Right renal cortex interstitium (tissue), 3 donors: ENCODE measurements at places on chromosomes 5 and 9. TPM values are rescaled to one million over a fixed set of nuclear protein-coding genes. Genes with fewer than 3 reads are reported as not detected.

- DNase-seq, result no peak
These were observed 15.4 kb downstream of the CCNJL start for GRCh38 chr5:160297004-160297403.

The ZNF300 gene
- 50.1 TPM for polyA plus RNA-seq

DNA sequence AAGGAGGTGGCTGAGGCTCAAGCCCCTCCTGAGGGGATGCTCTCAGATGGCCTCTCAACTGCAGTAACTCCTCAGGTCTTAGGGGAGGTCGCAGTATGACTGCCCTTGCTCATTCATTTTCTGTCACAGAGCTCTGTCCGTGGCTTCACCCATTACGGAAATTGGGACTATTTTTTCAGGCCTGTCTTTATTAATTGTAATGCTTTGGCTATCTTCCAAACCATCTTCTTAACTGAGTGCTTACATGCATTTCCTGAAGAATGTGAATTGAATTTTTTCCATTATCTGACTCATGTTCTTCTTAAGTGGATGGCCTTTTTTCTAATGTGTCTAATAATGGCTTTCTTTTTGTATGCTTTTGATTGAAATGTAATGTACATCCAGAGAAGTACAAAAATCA is 36.4 kb upstream of the SV2C start:
- DNase-seq, result no peak

The RASGRF2 gene
- 1.6 TPM for polyA plus RNA-seq

The ATG10 gene
- 15.5 TPM for polyA plus RNA-seq

The TNFSF15 gene
- polyA plus RNA-seq, result 8.0 TPM

- no peak for DNase-seq
These were observed 62.1 kb downstream of the ZSWIM6 start for GRCh38 chr5:61394078-61394704.

GRCh38 chr9:136088481-136088938 is 6.6 kb downstream of the NACC2 start:
- DNase-seq, result no peak

DNA sequence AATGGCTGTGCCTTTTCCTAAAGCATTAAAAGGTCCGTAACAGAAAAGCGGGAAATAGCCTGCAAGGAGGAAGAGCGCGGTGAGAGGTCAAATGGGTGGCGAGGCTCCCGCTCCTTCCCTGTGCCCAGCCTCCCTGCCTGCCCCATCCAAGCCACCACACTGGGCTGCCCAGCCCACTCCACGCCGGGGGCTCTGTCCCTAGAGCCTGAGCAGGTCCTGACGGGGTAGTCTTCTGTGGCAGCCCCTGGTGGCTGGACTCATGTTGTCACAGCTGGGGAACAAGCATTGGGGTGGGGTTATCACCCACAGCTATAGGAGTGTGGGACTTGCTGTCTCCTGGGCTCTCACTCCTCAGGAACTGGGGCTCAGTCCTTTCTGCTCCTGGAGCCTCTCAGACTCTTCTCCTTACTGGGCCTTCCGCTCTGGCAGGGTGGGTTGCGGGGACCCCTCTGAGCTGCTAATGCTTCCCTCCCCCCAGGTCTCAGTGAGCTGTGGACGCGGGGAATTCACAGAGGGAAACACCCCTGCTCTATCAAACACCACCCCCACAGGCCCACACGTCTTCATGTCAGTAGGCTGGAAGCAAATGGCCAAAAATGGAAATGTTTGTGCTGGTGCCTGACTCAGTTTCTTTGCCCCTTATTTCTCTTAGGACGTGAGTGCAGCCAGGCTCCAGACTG is 152.4 kb upstream of the PHYKPL start:
- DNase-seq, result no peak

GRCh38 chr9:77980622-77981021 is 51.0 kb downstream of the GNAQ start:
- no peak for DNase-seq

- DNase-seq, result no peak
These were observed 77.6 kb upstream of the CEP78 start for GRCh38 chr9:78158286-78158685.

DNA sequence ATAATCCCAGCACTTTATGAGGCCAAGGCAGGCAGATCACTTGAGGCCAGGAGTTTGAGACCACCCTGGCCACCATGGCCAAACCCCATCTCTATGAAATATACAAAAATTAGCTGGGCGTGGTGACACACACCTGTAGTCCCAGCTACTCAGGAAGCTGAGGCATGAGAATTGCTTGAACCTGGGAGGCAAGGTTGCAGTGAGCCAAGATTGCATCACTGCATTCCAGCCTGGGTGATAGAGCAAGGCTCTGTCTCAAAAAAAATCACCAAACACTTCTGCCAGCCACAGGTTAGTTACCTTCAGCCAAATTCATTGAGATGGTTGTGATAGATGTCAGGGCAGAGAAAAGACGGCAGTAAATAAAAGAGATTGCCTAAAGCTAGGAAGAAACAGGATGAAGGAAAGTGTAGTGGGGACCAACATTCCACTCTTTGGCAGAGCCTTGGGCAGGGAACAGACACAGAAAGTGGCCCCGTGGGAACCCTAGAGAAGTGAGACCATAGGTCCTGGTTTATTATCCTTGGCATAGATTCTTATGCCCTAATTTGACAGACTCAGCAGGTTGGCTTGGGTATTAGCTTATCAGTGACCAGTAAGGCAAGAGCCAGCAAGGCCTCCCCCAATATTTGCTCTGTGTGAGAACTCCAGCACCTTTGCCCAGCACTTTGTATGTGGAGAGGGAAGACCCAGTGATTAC is 5.5 kb upstream of the CEP120 start:
- no peak for DNase-seq

The IFNB1 gene
- not detected for polyA plus RNA-seq

The ADAMTSL2 gene
- 1.4 TPM for polyA plus RNA-seq

The SOHLH1 gene
- not detected for polyA plus RNA-seq

The FBXO38 gene
- polyA plus RNA-seq, result 46.6 TPM

DNA sequence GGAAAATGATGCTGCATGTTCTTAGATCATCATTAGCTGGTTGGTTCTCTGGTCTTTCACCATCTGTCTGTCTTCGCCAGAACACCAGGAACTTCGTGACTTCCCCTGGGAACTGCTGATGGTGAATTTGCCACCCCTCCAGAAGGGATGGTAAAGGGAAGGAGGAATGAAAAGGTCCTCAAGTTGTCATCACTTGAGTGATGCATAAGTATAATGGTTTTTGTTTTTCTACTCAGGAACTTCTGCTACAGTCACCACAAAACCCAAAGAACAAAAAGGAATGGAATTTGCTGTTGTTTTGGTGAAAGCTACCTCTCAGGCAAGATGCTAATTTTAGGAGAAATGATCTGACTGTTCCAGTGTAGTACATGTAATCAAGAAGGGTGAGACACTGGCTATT is 328.4 kb downstream of the ARHGEF28 start:
- no peak for DNase-seq

DNA sequence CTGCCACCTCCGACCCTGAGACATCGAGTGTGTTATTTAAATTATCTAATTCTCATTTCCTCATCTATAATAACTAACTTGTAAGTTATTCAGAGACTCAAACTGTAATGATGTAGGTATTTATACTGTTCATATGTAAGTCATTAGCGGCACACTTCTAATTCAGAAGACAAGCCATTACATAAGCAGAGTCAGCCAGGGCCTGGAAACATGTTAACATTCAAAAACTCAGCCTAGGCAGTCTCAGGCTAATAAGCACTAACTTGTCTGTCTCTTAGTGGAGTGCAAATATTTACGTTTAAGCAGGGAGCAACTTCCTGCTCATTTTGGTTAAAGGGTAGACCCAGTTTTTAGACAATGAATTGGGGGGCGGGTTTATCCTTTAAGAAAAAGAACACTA is 598.4 kb downstream of the ACTL7B start:
- no peak for DNase-seq

The IRX1 gene
- 23.9 TPM for polyA plus RNA-seq

DNA sequence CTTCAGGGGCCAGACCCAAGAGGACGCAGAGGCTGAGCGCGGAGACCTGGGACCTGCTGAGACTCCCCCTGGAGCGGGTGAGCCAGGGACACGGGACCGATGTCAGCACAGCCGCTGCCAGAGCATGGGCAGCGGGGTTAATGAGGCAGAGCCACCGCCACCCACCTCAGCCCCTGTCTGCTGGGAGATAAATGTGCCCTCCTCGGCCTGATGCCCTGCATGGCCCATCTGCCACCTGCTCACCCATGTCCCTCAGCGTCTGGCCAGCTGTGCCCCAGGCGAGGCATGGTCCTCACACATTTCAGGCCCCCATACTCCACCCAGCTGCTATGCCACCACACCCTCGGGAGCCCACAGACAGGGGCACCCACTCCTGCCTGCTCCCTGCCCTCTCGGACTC is 14.9 kb downstream of the DNLZ start:
- no peak for DNase-seq

The C5orf46 gene
- not detected for polyA plus RNA-seq

- no peak for DNase-seq
These were observed 11.8 kb upstream of the LNPEP start for GRCh38 chr5:96924016-96924443.

DNA sequence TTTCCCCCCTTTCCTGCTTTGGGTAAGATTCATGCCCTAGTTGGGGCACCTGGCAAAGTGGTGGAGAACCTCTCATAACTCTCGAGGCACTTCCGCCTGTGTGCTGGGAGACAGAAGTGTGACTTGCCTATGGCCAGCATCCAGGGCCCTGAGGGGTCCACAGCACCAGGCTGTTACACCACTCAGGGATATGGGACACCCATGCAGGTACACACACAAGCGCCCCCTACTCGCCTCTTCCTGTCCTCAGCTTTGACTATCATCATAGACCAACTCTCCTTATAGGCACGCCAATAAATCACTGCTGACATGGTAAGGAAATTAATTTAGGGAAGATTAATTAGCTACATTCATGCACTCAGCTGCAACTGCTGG is 45.4 kb downstream of the SHB start:
- no peak for DNase-seq
